Forelimb muscle (tissue), 1 donor: ENCODE measurements at places on chromosomes 1 and 21.

- DNase-seq = no peak
Observed at GRCh38 chr1:156140879-156141707, 12.3 kb upstream of the SEMA4A start.

GRCh38 chr1:42179900-42180329, 15.4 kb upstream of the GUCA2A start:
- no peak for DNase-seq

- DNase-seq = no peak
Observed at GRCh38 chr1:228399531-228400236, 7.0 kb downstream of the TRIM11 start.

- DNase-seq = no peak
Observed at GRCh38 chr1:81006502-81006901, 794.2 kb upstream of the ADGRL2 start.

DNA sequence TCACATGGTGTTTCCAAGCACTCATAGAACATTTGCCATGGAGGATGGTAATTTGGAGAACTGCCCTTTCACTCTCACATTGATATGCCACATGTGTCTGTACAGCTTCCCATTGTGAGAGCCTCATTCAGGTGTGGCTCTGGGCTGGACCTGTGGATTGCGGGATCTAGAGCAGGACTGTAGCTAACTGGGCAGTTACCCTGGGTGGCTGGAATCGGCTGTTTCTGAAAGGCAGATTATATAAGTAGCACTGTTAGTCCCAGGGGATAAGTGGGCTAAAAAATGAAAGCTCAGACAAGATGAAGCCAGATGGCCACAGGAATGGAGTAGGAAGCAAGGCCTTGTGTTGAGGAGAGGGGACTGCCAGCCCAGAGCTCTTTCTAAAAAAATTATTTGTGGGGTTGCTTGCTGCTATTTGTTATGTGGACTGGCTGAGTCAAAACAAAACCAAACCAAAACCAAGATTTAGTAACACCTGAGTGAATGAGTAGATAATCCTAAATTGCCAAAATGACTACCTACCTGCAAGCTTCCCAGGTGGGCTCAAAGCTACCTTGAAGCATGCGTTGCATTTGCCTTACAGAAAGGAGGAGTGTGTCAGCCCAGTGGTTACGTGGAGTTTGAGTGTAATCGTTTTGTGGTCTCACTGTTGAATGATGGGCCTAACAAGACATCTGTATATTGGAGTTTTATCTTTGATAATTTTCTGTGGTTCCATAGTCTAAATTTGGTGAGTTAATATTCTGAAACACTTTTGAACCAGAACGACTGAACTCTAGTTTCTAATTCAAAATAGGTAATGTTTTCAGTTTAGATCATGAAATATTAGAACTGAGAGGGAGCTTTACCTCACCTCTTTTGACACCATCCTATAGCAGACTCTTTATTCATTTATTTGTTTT, 58.0 kb downstream of the SDCCAG8 start:
- no peak for DNase-seq

DNA sequence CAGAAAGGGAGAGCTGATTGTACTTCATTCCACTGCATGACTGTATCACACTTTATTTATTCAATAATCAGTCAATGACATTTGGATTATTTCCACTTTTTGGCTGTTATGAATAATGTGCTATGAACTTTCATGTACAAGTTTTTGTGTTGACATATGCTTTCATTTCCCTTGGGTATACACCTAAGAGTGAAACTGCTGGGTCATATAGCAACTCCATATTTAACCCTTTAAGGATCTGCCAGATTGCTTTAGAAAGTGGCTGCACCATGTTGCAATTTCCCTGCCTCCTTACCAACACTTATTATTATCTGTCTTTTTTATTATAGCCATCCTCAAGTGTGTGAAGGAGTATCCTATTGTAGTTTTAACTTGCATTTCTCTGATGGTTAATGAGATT, 108.8 kb upstream of the KCNK1 start:
- DNase-seq = no peak

GRCh38 chr1:185850366-185850765, 116.2 kb downstream of the HMCN1 start:
- DNase-seq = no peak

GRCh38 chr21:40847951-40848350, 993 bp upstream of the DSCAM start:
- DNase-seq = no peak

GRCh38 chr1:107195476-107195875, 54.6 kb downstream of the NTNG1 start:
- no peak for DNase-seq

DNA sequence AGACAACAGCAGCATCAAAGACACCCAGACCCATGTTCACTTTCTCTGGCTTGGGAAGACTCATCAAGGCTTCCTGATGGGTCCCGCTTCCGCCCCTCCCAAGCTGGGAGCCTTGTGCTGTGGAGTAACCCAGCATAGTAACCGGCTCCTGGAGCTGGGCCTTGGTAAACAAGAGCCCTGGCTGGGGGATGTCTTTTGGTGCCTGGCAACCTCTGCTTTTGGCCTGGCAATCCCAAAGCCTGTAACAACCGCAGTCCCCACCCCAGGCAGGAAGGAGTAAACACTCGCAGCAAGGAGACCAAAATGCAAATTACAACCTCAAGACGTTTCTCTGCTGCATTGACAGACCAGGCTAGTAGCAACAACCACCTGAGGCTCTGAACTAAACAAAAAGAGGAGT, 16.9 kb upstream of the THRAP3 start:
- no peak for DNase-seq

DNA sequence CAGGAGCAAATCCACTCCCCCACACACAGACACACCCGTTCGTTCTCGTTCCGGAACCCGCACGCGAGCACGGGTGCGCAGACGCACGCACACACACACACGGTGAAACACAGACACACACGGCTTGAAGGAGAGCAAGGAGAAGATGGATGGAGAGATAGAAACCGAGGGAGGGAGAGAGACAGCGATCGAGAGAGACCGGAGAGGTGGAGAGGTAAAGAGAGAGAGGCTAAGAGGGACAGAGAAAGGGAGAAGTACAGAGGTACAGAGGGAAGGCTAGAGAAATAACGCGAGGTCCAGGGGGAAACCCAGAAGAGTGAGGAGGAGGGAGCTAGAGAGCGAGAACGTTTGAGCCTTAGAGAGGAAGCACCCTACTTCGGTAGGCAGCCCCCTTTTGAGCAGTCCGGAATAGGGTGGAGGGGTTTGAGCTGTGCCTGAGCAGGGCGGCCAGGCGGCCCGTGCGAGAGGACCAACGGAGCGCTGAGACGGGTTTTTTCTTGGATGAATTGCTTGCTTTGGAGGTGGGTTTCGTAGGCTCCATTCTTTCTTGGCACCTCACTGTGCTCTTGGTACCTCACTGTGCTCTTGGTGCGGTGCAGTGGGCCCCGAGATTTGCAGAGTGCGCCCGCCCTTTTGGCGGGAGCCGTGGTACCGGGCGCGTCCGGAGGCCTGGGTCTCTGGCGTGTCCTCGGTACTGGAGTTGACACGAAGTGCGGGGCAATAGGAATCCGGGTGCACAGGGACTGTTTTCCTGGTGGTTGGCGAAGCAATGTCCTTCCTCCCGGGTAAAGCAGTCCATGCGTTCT, 88.4 kb upstream of the RHOU start:
- no peak for DNase-seq

DNA sequence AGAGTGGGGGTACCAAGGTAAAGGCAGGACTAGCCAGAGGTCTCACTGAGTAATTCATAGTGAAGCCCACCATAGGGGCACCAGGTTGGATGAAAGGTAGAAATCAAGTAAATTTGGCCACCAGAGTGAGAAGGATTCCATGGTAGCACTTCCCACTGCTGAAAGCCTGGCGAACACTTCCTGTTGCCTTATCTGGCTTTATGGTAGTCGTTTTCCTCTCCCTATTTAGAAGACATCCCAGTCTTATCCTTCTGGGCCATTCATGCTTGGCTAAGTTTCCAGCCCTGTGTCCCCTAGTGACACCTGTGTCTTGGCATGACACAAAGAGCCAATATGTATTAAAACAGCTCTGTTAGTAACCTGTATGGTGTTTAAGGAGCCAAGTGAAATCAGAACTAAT, 74.3 kb upstream of the SIPA1L2 start:
- DNase-seq = no peak

GRCh38 chr1:118504221-118504644, 319.2 kb upstream of the SPAG17 start:
- DNase-seq = no peak

DNA sequence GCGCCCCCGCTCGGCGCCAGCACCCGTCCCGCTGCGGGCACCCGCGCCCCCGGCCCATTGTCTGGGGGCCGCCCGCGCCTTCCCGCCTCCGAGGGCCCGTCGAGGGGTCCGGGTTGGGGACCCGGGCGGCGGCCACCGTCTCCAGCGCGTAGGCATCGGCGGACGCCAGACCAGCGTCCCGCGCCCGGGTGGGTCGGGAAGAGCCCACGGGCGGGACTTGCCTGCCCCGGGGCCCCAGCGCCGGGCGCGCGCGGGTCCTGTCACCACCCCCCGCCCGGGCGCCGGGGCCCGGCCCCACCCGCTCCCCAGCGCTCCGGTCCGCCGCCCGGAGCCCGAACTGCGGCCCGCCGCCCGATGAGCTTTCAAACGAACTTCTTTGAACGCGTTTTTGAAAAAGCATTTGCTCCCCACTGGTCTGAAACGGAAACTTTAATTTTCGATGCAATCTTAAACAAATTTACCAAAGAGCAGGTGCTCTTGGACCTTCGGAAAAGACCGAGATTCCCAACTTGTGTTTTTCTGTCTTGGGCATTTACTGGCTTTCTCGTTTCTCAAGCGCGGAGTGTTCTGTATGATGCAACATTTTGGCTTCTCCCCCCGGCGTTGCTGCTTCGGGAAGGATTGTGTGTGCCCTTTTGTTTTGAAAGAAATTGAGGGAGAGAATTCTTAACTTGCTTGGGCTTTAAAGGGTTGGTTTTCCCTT, 615 bp downstream of the CLIC4 start:
- no peak for DNase-seq

DNA sequence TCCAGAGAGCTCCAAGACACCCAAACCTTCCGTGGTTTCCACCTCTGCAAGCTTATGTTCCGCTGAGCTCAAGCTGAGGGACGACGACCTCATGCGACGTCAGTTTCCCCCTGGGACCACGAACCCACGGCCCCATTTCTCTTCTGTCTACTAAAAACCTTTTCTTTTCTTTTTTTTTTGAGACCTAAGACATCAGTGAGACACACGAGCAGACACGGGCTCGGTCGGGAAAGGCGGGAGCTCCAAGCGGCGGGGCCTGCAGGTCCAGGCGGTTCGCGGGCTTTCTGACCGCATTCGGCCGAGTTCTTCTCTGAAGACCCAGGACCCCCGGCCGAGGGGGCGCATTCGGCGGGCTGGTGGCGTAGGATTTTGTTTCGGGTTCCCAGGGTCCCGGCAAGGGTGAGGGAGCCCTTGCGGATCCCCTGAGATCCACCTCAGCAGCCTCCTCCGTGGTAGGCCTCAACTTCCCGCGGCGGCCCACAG, 402 bp downstream of the C21orf58 start:
- DNase-seq = no peak

DNA sequence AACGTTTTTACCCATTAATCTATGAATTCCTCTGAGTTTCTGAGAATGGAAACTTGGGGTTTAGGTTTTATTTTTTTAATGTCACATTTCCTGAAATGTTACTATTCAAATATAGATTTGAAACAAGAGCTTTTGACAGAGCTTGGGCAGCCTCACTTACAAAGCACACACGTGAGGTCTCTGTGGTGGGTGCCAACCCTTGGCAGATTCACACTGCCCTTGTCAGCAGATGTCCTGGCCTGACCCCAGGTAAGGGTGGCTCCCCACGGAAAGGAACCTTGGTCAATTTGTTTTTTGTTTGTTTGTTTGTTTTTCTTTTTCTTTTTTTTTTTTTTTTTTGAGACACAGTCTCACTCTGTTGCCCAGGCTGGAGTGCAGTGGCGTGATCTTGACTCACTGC, 53.5 kb downstream of the FAAP20 start:
- DNase-seq = no peak

DNA sequence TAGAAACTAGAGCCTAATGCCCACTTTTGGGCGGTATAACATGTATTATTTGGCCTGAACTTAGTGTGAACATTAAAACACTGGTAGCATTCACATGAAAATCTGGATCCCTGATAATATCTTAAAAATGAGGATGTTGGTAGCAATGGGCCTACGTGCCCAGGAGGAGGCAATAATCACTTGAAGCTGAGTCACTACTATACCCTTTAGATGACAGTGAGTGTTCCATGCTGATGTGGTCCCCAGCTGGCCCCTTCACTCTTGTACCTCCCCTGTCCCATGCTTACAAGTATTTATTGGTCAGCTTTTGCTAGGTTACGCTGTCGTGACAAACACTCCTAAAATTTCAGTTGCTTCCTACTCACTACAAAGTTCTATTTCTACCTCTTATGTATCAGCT, 23.0 kb upstream of the POU2F1 start:
- no peak for DNase-seq

GRCh38 chr1:22557341-22557950, 5.8 kb upstream of the EPHA8 start:
- DNase-seq = no peak

DNA sequence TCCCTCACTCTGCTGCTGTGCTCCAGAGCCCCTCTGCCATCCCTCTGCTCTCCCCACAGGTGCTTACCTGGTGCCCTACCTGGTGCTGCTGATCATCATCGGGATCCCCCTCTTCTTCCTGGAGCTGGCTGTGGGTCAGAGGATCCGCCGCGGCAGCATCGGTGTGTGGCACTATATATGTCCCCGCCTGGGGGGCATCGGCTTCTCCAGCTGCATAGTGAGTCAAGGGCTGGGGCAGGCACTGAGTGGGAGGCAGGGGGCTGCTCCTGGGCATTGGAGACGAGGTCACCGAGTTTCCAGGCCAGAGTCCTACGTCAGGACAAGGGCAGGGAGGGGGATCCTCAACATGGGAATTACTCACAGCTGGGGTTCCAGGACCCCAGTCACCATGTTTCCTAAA, 21.7 kb downstream of the SLC6A17 start:
- DNase-seq = no peak

DNA sequence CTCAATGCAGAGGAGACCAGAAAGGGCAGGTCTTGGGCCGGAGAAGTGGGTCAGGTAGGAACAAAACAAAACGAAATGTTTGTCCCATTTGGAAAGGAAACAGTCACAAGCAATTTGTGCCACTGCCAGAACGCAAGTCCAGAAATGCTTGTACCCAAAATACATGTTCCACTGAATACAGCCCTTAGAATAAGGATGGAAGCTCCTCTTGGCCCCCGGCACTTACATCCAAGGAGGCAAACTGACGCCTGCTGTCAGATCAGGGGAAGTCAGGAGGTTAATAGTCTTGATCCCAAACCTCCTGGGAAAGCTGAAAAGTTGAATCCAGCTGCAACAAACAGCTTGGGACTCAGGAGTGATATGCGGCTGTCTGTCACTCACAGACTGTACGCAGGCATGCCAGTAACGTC, 75.9 kb upstream of the GALNT2 start:
- DNase-seq = no peak

GRCh38 chr1:15740924-15741850, 1.1 kb upstream of the TMEM82 start:
- no peak for DNase-seq

- DNase-seq = no peak
Observed at GRCh38 chr1:185857442-185857841, 123.3 kb downstream of the HMCN1 start.

- no peak for DNase-seq
Observed at GRCh38 chr1:199463521-199464127, 563.9 kb upstream of the NR5A2 start.

GRCh38 chr1:233337505-233337904, 10.0 kb downstream of the MAP3K21 start:
- no peak for DNase-seq

- no peak for DNase-seq
Observed at GRCh38 chr21:42692688-42693087, 39.3 kb downstream of the PDE9A start.
